H9 (cell line): ENCODE measurements at places on chromosomes 13 and 19. TPM values are rescaled to one million over a fixed set of nuclear protein-coding genes. Genes with fewer than 3 reads are reported as not detected.

DNA sequence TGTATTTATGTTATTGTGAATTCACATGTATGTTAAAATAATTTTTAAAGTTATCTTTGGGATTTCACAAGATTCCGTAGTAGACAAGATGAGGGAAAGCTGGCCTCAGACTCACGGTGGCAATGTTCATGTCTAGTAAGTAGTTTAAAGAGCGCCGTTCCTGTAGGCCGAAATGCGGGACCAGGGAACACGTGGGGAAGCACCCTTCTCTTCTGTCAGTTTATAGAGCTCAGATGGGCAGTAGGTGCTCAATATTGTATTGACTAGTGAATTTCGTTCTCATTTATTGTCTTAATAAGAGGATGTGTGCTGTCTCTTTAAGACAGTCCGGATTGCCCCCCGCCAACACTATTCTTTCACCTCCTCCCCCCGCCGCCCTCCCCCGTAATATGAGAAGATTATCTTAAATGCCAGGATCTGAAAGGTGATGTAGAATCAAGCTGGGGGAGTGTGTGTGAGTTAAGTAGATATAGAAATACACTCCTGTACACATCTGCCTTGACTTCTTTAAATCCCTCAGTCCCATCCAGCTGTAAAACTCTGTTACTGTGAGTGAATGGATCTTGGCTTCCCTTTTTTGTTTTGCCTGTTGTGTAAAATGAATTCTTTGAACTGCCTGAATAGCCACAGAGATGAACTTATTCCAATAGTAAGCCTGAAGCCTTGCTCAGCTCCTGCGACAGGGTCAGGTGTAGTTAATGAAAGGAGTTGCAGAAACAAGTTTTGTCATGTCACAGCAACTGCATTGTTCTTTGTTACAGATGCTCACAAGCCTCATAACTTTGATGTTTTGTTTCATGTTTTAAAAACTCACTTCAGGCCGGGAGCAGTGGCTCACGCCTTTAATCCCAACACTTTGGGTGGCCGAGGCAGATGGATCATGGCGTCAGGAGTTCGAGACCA is 1.3 kb downstream of the LAMP1 start:
- no peak for DNase-seq

- DNase-seq: no peak
These were observed 57.2 kb downstream of the DHRS12 start for GRCh38 chr13:51746802-51747201.

DNA sequence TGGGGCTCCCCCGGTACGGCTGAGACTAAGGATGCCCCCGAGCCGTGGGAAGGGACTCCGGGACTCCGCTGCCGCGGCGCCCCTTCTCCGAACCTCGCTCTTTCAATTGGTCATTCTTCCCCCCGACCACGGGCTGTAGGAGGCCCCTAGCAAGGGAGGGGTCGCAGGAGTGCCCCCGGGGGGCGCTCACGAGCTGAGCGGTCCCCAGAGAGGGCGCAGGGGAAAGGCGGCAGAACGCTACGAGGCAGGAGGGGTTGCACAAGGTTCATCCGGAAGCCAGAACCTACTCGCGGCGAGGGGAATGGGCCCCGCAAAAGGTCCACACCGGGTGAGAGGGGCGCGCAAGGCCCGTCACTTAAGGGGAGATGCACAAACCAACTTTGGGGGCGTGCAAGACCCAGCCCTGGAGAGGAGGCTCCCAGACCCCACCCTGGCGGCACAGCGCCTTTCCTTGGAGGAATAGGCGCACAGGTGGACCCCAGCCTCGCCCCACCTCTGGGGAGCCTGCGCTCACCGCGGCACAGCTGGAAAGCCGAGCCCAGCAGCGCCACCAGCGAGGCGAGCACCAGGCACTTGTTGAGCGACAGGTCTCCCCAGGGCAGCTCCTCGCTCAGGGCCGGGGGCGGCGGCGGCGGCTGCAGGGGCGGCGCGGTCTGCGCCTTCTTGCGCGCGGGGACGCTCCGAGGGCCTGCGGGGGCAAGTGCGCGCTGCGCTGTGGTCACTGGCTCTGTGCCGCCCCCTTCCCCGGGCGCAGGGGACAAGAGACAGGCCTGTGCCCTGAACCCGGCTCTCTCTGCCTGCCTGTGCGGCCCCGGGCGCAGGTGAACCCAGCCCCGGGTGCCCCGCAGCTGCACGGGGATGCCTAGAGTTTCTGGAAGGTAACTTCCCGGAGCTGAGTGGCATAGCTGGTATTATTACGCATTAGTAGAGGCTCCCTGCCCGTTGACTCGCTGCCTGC is 2.8 kb downstream of the JSRP1 start:
- peak; percentile 79 for DNase-seq

DNA sequence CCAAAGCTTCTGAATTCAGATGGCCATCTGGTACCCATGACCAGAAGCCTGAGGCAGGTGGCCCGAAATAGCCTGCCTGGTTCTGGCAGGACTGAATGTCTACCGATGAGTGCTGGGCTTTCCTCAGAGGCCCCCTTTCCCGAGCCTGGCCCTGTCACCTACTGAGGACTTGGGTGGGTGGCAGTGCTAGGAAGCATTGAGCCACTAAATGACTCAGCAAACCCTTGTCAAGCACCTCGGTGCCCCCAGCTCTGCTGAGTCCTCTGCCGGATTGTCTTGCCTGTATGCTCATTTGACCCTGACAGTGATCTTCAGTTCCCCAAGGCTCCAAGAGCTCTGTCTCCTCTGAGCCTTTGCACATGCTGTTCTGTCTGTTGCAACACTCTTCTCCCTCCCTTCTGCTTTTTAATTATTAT is 17.9 kb downstream of the PPP1R37 start:
- DNase-seq: no peak

GRCh38 chr13:83151308-83151660 is 731.0 kb downstream of the SLITRK1 start:
- DNase-seq: no peak

DNA sequence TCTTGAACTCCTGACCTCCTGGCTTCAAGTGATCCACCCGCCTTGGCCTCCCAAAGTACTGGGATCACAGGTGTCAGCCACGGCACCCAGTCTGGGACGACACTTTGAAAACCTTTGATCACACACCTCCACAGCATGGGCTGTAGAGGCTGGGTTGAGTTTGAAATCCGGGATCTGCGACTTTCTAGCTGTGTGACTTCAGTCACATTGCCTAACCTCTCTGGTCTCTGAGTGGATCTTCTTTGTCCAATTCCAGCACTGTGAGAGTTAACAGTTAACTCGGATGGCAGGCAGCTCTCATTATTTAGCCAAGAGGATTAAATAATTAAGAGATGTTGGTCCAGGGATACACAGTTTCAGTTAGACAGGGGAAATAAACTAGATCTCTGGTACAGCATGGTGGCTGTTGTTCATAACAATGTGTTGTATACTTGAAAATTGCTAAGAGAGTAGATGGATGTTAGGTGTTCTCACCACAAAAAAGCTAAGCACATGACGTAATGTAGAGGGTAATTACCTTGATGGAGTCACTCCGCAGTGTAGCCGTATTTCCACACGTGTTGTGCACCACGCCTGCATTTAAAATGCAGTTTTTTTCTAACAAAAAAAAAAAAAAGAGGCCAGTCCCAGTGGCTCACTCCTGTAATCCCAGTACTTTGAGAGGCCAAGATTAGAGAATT is 1.9 kb downstream of the GALP start:
- no peak for DNase-seq

- DNase-seq: peak; percentile 69
These were observed at the start of gene N4BP2L1 for GRCh38 chr13:32427852-32428580. Gene N4BP2L1, minus strand, starts transcription at chr13:32428130. Its CDS starts 48 bp downstream, at chr13:32428082.

GRCh38 chr13:88125055-88125454 is 453.9 kb downstream of the SLITRK5 start:
- DNase-seq: no peak

ZNF606 gene
- 13.4 and 14.1 TPM in 2 replicates for total RNA-seq
